ENCODE measurements at places on chromosomes 16 and 17. TPM values are rescaled to one million over a fixed set of nuclear protein-coding genes. Genes with fewer than 3 reads are reported as not detected.

DNA sequence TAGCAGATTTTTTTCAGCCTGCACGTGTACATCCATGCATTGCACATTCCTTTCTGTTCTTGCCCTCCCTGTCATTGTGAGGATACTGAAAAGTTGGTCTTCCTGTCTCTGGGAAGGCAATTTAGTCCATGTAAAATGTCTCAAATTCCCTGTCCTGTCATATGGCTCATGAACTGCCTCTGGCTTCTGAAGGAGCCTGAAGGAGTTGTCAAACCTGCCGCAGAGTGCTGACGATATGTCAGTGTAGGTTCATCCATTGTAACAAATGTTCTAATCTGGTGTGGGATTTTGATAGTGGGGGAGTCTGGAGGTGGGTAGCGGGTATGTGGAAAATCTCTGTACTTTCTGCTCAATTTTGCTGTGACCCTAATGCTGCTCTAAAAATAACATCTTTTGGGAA, 59.6 kb downstream of the YPEL2 start:
- no peak overlapping the region for H3K4me3 ChIP-seq
- no peaks in the 10 kb centered on the region for H3K4me1 ChIP-seq
- peaks cover 2% of the 10 kb centered on the region for H3K36me3 ChIP-seq
- no peaks in the 10 kb centered on the region for H3K27me3 ChIP-seq
- no peak overlapping the region for H3K27ac ChIP-seq

- no peaks in the 10 kb centered on the region for H3K27me3 ChIP-seq
- H3K36me3 ChIP-seq, result peaks cover 52% of the 10 kb centered on the region
Observed at GRCh38 chr17:80789356-80789902, 202.2 kb upstream of the CHMP6 start.

GRCh38 chr17:1471911-1472821, 16.1 kb upstream of the CRK start:
- peaks cover 25% of the 10 kb centered on the region for H3K36me3 ChIP-seq
- DNase-seq, result no peak
- H3K4me3 ChIP-seq, result no peak overlapping the region
- H3K27ac ChIP-seq, result no peak overlapping the region
- peaks cover 12% of the 10 kb centered on the region for H3K4me1 ChIP-seq

DNA sequence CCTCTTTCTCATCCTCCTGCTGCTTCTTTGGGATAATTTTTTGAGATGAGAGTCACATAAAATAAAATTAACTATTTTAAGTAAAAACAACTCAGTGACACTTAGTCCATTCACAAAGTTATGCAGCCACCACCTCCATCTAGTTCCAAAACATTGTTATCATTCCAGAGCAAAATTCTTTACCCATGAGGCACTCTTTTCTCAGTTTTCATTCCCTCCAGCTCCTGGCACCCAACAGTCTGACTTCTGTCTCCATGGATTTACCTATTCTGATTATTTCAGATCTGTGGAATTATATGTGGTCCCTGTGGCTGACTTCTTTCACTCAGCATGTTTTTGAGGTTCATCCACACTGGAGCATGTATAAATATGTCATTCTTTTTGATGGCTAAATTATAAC, 239.9 kb upstream of the DYNLRB2 start:
- H3K36me3 ChIP-seq, result no peaks in the 10 kb centered on the region
- no peak for DNase-seq
- H3K27ac ChIP-seq, result no peak overlapping the region
- no peaks in the 10 kb centered on the region for H3K4me1 ChIP-seq
- no peak overlapping the region for H3K4me3 ChIP-seq

- no peaks in the 10 kb centered on the region for H3K27me3 ChIP-seq
- peaks cover 26% of the 10 kb centered on the region for H3K4me1 ChIP-seq
- H3K36me3 ChIP-seq, result no peaks in the 10 kb centered on the region
- peak overlapping the region; percentile 87 for H3K27ac ChIP-seq
- H3K4me3 ChIP-seq, result no peak overlapping the region
Observed at GRCh38 chr16:30139583-30140481, 16.8 kb upstream of the MAPK3 start.

DNA sequence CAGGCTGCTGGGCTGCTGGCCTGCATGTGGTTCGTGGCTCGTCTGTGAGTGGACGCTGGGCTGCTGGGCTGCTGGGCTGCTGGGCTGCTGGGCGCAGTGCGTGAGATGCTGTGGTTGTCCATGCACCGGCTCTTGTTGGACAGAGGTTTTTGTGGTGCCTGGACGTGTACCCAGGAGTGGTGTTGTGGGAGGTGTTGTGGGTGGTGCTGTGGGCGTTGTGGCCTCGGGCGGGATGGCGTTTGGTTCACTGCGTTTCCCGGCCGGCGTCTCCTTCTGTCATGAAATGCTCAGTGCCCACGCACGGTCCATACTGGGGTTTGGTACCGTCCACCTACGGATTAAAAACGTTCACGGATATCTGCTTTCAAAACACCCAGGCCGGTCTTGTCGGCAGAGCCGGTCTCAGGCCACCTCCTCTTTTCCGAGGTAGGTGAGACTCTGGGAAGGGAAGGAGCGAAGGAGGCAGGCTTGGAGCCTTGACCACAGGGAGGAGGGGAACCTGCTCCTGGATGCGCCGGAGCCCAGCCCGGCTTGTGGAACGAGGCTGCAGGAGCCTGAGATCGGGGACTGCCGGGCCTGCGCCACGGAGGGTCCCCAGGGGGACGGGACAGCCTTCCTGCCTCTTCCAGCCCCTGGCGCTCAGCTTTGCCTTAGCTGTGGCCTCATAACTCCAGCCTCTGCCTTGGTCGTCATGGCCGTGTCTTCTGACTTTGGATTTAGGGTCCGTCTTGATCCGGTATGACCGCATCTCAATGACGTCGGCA, 29.8 kb upstream of the GNG13 start:
- H3K4me1 ChIP-seq, result no peaks in the 10 kb centered on the region

The MYO15A gene
- total RNA-seq, result 0.34 TPM

The LRRC46 gene
- total RNA-seq, result 0.70 TPM

All from activated T-helper 1 cell treated with anti-CD3 and anti-CD28 coated beads, Interleukin-12 subunit alpha, Interleukin-12 subunit beta, Interleukin-2, Interleukin-4 antibody, amounts not matched to agents 30 ng/mL and 10 ng/mL and 1 ng/mL, durations not matched to agents 14 hours and 24 hours and 36 hours (primary cell).